Uterus (tissue), 4 donors: ENCODE measurements at places on chromosomes 1 and 21. TPM values are rescaled to one million over a fixed set of nuclear protein-coding genes. Genes with fewer than 3 reads are reported as not detected.

- DNase-seq, result no peak
Measured at GRCh38 chr1:57378534-57378933, 45.3 kb downstream of the DAB1 start.

- DNase-seq, result no peak
Measured at GRCh38 chr1:209564849-209565248, 18.7 kb upstream of the CAMK1G start.

- no peak for DNase-seq
Measured at GRCh38 chr1:227355542-227356245, 37.4 kb upstream of the CDC42BPA start.

DNA sequence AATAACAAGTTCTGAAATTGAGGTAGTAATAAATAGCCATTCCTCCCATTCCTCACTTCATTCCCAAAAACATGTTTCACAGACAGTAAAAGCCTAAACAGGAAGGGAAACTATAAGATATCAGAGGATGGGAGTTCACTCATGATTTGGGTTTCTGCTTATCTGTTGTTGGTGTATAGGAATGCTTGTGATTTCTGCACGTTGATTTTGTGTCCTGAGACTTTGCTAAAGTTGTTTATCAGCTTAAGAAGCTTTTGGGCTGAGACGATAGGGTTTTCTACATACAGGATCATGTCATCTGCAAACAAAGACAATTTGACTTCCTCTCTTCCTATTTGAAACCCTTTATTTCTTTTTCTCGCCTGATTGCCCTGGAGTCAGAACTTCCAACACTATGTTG is 26.0 kb upstream of the POFUT2 start:
- DNase-seq, result no peak

DNA sequence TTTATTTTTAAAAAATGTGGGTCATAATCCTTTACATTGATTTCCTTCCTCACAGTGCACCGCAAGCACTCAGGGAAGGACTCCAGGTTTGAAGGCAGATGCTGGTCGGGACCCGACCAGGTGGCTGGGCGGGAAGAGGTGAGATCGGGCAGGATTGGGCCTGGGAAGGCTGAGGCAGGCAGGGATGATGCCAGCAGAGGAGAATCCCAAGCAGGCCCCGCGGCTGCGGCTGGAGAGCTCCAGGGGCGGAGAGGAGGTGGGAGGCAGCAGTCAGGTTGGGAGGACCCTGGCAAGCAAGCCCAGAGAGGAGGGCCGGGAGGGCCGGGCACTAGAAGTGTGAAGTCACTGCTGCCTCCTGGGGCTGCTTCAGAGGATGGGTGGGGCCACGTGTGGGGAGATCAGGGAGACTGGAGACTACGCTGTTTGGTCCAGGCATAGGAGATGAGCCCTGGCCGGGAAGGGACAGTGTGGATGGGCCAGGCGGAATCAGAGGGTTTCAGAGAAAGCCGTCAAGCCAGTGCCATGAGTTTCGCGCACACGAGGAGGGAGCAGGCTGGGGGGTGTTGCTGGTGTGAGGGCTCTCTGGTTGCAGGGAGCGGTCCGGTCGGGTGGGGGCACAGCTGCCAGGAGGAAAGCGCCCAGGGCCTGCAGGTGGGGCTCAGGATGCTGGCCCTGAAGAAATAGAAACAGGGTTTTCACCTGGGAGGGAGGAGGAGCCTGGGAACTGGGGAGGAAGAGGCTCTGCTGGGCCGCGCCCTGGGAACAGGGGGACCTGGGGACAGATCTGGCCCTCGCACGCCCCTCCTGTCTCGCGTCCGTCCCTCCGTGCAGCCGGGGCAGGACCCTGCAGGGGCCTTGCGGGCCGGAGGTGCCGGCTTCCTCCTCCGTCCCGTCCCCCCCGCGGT is 888 bp upstream of the COL18A1 start:
- peak; percentile 82 for DNase-seq

- DNase-seq, result no peak
Measured at GRCh38 chr1:174017231-174017970, 4.8 kb downstream of the RC3H1 start.

- DNase-seq, result no peak
Measured at GRCh38 chr1:32546611-32547010, 7.4 kb downstream of the ZBTB8A start.

- DNase-seq, result no peak
Measured at GRCh38 chr1:210347112-210347511, 18.4 kb downstream of the HHAT start.

The MPL gene
- total RNA-seq, result not detected

The PDZK1 gene
- total RNA-seq, result not detected

The RIMKLA gene
- total RNA-seq, result 1.6 TPM
